ENCODE measurements at places on chromosomes 7 and 10.

DNA sequence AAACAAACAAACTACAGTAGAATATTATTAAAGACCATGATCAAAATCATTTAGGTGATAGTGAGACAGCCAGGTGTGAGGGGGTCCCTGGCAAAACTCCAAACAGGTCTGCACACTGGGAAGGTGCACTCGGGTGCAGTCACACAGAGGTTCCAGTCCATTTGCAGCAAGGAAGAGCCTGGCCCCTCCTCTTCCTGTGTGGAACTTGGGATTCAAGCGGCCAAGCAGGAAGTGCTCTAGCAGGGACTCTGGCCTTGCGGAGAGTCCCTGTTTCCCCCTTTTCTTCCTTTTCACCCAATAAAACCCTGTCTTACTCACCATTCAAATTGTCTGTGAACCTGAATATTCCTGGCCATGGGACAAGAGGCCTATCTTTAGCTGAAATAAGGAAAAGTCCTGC is 181.8 kb downstream of the LRRTM3 start:
- DNase-seq: no peak

GRCh38 chr7:137909042-137909441 is 62.3 kb upstream of the DGKI start:
- DNase-seq: no peak

DNA sequence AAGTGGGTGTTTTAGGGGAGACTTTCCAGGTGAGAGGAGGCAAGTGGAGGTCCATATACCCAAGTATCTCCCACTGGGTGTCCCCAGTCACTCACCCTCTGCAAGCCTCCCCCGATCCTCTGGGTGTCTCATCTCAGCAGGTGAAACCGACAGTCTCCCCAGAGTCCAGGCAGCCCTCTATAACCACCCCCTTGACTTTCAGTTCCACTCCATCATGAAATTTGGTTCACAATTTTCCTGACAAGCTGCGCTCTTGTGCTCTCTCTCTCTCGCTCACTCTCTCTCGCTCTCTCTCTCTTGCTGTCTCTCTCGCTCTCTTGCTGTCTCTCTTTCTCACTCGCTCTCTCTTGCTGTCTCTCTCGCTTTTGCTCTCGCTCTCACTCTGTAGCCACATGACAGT is 8.1 kb upstream of the RABGEF1 start:
- DNase-seq: no peak

- no peak for DNase-seq
These were observed 1.1 kb downstream of the RRP12 start for GRCh38 chr10:97399843-97400545.

- DNase-seq: no peak
These were observed 73.4 kb downstream of the AHR start for GRCh38 chr7:17371671-17372524.

GRCh38 chr10:98292971-98293370 is 25.0 kb upstream of the LOXL4 start:
- DNase-seq: no peak

DNA sequence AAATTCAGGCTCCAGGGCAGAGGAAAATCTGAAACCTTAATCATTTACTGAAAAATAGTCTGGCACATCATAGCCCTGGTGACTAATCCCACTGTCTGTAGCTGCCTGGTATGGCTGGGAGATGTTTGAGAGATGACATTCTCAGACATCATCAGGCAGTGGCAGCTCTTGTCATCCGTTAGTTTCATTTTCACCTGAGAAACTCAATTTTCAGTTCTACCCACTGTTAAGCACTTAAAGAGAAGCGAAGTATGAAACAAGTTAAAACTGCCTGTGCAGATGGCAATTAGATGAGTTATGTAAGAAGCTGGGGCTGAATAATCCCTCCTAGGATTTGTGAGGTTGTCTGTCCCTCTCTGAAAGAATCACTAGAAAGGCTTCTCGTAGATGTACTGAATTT is 150.2 kb downstream of the NSUN6 start:
- no peak for DNase-seq

DNA sequence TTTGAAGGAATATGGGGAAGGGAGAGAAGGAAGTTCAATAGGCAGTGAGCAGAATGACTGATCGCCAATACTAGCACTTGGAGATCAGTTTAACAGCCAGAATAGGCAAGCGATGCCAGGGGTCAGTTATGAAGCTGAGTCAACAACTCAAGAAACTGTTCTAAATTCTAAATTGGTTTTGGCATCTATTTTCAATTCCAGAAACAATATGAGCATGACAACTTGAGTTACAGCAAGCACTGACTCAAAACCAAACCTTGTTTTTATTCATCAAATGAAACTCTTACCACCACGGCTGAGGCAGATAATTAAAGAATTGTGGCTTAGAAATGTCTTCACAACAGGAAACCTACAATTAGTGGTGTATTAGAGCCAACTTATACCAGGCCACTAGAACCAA is 180.5 kb upstream of the ASAH2 start:
- DNase-seq: no peak

- DNase-seq: no peak
These were observed 261.2 kb downstream of the PPP1R3A start for GRCh38 chr7:113657603-113658002.

DNA sequence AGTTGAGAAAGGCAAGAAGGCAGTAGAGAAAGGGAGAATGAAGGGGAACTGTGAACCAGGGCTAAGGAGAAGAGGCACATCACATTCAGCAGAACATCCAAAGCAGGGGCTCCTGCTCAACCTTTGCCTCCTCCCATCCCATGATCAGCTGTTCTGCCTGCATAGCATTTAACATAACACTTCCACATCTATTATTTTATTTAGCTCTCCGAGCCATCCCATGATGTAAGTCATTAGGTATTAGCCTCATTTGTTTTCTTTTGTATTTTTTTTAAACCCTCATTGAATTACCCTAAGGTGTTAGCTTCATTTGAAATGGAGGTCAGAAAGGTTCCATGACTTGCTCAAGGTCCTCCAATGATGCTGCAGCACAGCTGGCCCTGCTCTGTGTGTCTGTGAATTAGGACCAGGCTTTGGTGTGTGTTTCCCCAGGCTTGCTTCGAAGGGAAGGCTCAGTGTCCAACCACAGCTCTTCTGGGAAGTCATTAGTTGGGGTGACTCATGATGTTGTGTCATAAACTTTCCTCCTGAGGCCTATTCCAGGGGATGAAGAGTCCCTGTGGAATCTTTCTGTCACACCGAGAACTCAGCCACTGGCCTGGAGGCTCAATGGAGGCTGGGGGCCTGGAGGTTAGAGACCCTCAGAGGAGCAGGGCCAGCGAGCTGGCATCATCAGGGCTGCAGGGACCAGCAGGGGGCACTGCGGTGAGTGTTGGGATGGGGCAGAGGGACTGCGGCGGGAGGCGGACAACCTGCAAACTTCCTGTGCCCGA is 16.5 kb downstream of the NPFFR1 start:
- DNase-seq: no peak

DNA sequence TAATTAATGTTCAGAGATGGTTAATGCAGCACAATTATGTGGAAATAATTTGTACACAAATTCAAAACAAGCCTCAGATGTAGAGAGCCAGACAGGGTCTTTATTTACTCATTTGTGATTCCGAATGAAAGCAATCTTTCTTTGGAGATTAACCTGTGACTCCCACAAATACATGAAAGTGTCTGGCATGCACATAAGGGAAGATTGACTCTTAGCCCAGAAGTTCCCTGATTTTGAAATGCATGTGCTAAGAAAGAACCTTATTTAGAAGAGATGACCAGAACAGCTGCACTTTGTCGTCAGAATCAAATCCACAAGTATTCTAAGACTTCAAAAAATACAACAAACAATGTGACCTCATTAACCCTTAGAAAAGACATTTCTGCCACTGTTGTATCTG is 45.1 kb downstream of the RNLS start:
- no peak for DNase-seq

- DNase-seq: no peak
These were observed at the start of gene DMBT1 for GRCh38 chr10:122560279-122560804. Gene DMBT1, plus strand, starts transcription at chr10:122560754. Its CDS starts 17 bp downstream, at chr10:122560771.

DNA sequence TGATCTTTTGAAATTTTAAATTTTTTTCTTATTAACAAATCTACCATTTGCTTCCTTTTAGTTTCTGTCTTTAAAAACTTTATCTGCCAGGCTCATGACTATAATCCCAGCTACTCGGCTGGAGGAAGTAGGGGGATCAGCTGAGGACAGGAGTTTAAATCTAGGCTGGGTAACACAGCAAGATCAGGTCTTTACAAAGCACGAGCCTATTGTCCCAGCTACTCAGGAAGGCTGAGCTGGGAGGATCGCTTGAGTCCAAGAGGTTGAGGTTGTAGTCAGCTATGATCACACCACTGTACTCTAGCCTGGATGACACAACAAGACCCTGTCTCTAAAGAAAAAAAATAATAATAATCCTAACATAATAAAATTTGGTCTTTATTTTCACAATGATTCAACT is 17.5 kb downstream of the DPY19L1 start:
- DNase-seq: no peak

Measured in activated CD8-positive, alpha-beta memory T cell treated with anti-CD3 and anti-CD28 coated beads for 1 hour (primary cell).